Mucosa of descending colon (tissue), 3 donors: ENCODE measurements at places on chromosomes 3 and 15.

DNA sequence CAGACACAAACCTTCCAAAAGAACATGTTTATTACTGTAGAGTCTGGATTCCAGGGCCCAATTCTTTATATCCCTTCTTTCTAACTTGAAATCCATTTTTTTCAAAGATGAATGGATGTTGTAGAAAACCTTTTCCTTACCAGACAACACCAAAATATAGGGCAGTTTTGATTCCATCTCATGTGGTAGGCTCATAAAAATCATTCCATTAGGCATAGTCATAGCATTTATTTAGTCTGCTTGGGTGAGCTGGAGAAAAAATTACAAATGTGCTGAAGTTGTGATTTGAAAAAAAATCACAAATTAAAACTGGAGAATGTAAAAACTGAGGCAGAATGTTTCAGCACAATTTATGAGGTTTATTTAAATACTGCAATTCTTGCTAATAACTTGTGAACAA is 199.3 kb upstream of the TBC1D5 start:
- DNase-seq, result no peak

DNA sequence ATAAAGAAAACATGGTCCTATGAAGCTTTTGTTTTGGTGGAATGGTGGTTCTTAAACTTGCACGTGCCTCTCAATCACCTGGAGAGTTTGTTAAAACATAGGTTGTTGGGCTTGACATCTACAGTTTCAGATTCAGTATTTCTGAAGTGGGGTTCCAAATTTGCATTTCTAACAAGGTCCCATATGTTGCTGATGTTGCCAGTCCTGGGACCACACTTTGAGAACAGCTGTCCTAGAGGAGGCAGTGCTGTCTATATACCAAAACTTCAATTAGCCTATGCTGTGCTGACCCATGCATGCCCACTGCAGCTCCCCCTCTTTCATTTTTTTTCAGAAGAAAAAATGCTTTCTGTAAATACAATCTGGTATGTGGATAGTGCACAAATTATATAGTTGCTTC is 31.3 kb downstream of the ALCAM start:
- no peak for DNase-seq

- DNase-seq, result no peak
These were observed 44.1 kb downstream of the ARHGAP11B start for GRCh38 chr15:30670056-30670455.

DNA sequence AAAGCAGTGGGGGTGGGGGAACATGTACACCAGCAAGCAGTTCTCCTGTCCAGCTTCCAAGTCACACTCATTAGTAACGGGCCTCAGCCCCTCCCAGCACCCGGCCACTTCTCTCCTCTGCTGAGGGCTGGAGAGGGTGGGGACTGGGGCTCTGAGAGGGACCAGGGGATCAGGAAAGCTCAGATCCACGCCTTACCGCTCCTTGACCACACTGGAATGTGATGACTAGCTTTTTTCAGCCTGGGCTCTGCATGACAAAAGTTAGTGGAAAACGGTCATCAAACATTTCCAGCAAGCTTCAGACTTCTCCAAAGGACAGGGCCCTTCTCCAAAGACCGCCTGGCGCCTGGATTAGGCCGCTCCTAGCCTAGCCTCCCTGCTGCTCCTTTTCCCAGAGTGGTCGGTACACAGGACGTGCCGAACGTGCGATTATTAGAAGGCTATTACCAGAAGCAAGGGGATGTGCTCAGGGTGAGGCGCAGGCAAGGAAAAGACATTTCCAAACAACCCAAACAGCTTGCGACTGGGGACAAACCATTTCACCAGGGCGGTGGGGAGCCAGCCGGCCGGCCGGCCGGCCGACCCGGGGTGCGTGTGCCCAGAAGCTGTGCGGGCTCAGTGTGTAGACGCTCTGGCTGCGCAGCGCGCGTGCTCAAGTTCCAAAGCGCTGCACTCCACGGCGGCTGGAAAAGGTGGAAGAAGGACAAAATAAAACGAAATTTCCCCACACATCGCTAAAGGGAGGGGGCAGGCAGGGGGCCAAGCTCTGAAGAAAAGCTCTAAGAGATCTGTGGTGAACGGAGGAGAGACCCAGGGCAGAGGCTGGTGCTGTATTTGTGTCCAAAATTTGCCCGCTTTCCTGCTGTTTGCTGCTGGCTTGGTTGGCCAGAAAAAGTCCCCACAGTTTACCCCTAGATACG is 51.0 kb upstream of the SSR3 start:
- no peak for DNase-seq

- DNase-seq, result no peak
These were observed 97.1 kb upstream of the OSBPL11 start for GRCh38 chr3:125692361-125692760.

- DNase-seq, result no peak
These were observed 113.1 kb downstream of the ATG7 start for GRCh38 chr3:11385326-11385725.

GRCh38 chr3:136730595-136731273 is 21.4 kb downstream of the STAG1 start:
- DNase-seq, result no peak

- DNase-seq, result no peak
These were observed 161.4 kb downstream of the GMNC start for GRCh38 chr3:190701096-190701532.

- no peak for DNase-seq
These were observed 4.3 kb downstream of the PEAK1 start for GRCh38 chr15:77415450-77416147.

- DNase-seq, result no peak
These were observed 11.0 kb downstream of the PRKCD start for GRCh38 chr3:53171827-53172505.

- DNase-seq, result no peak
These were observed 8.5 kb downstream of the RPS17 start for GRCh38 chr15:82531496-82532382.

GRCh38 chr3:190261015-190261414 is 61.2 kb downstream of the CLDN1 start:
- DNase-seq, result no peak

- no peak for DNase-seq
These were observed 2.5 kb downstream of the KLHL25 start for GRCh38 chr15:85792102-85792731.

DNA sequence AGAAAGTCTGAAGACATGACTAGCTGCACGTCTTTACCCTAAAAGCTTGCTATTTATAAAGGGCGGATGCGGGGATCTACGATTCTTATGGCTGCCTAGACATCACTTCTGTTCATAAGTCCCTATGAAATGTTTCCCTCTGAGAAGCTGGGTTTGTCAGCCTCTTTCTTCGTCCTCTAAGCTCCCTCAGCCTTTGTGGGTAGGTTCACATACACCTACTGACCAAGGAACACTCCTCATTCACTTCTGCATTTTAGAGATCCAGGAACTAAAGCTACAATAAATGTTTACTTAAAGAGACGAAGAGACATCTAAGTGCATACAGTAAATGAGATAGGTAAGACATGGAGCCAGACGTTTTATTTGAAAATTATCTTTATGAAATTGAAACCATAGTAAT is 16.7 kb upstream of the RAMAC start:
- no peak for DNase-seq

- DNase-seq, result no peak
These were observed 28.2 kb upstream of the DNAJC19 start for GRCh38 chr3:181017690-181018089.

DNA sequence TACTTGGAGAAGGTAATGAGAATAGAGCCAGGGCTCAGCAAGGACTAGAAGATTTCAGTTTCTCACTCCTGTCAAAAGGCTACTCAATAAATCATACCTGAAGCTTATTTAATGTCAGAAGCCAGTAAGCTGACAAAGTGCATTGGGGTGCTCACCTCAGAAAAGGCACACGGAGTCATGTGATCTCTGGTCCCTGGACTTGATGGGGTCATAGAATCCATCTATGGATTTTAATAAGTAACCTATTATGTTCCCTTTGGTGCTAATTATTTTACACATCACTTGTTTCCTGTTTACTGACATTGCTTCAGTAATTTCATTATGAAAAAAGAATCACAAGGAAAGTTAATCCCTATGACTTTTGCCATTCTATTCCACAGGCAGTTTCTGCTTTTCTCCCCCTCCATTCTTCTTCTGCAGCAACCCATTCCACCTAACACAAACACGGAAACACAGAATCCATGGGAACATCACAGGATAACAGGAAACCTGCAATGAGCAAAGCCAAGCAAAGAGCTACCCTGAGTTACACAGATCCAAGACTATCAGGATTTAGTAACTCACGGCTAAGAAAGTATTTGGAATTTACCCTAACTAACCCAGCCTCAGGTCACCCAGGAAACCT is 159.6 kb downstream of the MEIS2 start:
- DNase-seq, result no peak

- DNase-seq, result peak; percentile 85
These were observed at the start of gene ABHD6 for GRCh38 chr3:58237238-58237940. Gene ABHD6, plus strand, starts transcription at chr3:58237792. Its CDS starts 18,795 bp downstream, at chr3:58256587.

DNA sequence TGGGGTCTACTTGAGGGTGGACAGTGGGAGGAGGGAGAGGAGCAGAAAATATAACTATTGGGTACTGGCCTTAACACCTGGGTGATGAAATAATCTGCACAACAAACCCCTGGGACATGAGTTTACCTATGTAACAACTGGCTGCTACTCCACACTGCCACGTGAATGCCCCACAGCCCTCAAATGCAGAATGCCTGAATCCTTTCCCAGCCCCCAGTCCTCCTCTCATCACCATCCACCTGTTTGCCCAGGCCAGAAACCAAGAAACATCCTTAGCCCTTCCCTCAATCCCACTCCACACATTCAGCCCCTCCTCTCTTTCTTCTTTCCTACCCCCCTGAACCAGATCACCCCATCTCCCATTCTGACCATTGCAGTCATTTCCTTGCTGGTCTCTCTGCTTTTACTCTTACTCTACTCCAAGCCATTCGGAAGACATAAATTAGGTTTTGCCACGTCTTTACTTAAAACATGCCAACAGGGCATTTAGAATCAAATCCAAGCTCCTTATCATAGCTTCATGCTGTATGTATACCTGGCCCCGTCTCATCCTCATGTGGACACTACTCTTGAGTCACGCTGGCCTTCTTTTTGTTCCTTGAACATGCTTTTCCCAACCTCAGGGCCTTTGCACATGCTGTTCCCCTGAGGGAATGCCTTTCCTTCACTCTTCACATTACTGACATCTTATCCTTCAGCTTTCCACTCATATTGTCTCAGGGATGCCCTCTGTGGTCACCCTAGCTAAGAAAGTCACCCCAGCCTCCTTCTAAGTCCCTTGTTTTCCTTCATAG is 137.5 kb upstream of the ABHD17C start:
- no peak for DNase-seq
